Fibroblast of villous mesenchyme (primary cell): ENCODE measurements at places on chromosomes 6 and 20.
A peak's percentile ranks its signal among the peaks of the same experiment; 100 is the strongest.

DNA sequence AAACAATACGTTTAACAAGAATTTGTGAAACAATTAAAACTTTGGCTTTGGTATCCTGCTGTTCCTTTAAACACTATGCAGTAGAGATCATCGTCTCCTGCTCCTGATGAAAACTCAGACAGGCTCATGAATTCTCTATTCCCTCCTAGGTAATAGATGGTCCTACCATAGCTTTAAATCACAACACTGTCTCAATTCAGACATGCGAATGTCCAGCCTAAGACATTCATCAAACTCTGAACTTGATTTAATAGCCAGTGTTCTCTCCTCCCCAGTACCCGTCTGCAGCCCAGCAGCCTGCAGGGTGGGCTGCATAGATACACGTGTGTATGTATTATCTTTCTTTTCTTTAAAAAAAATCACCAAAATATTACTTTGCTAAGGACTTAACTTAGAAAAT lies 232.8 kb downstream of the TTLL2 start:
- no peak for DNase-seq

DNA sequence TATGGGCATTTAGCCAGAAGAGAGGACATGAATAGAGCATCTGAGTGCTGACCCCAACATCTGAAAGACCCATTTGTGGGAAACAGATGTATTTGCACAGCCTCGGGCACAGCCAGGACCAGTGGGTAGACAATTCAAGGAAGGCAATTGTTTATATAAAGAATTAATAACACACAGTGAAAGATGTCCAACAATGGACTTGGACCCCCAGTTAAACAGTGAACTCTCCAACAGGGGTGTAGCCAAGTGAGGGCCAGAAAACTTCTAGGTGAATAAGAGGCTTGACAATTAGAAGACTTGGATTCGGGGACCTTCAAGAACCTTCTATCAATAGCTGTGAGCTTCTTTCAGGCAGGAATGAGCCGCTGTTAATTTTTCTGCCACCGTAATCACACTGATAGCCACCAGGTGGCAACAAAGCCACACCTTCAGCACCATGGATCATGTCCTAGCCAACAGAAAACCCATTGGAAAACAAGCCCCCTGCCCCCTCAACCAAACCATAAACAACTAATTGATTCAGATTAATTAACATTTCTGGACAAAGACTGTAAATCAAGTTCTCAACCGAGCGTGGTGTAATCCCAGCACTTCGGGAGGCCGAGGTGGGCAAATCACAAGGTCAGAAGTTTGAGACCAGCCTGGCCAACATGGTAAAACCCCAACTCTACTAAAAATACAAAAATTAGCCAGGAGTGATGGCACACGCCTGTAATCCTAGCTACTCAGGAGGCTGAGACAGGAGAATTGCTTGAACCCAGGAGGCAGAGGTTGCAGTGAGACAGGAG lies 8.8 kb upstream of the SRSF6 start:
- peak; percentile 42 for DNase-seq

GRCh38 chr6:87473419-87473903 lies 687 bp downstream of the SLC35A1 start:
- peak; percentile 48 for DNase-seq

DNA sequence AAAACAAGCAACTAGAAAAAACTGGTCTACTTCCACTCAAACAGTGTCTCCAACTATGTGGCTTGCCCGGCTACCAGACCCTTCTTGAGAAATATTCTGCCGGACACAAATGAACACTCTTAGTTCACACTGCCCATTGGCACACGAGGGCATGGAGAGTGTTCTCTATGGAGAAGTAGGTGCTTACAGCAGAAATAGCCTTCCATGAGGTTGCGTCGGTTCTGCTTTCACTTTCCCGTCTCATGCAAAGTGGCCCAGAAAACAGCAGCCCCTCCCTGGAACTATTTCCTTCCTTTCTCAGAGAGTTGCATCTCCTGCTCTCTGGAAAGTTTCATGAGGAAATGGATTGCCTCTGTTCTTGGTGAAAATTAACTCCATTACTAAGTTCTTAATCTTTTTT lies 9.5 kb upstream of the HLA-DOA start:
- DNase-seq = peak; percentile 76

- no peak for DNase-seq
Observed at GRCh38 chr20:34574426-34574825, 15.9 kb downstream of the MAP1LC3A start.

- peak; percentile 90 for DNase-seq
Observed at GRCh38 chr6:170048615-170049256, 242.1 kb downstream of the DLL1 start.

GRCh38 chr6:159633196-159633595 lies 59.8 kb downstream of the SOD2 start:
- peak; percentile 29 for DNase-seq

DNA sequence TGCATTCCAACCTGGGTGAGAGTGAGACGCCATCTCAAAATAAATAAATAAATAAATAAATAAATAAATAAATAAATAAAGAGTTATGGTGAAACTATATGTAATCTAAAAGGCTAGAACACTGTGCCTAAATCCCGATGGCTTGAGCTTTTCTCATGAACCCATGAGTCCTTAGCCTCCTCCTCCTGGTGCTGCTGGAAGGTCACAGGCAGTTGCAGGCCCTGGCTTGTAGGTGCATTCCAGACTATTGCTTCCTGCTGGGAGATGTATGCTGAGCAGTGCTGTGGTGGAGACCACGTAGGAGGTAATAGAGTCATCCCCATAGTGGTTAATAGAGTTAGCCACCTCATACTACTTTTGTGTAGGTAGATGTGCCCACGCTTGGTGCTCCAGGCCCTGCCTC lies 12.5 kb downstream of the PTK7 start:
- no peak for DNase-seq

GRCh38 chr6:158122048-158122447 lies 46.0 kb downstream of the SERAC1 start:
- no peak for DNase-seq

DNA sequence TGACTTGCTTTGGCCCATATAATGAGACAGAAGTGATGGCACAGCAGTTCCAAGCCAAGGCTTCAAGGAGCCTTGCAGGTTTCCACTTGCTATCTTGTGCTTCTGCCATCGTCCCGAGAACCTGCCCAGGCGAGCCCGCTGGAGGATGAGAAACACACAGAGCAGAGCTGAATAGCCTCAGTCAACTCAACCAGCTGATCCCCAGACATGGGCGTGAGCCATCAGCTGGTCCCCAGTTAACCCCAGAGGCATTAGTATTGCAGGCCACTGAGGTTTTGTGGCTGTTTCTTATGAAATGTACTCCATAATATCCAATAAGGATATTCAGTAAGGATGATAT lies 81.7 kb upstream of the SHLD1 start:
- DNase-seq = no peak

DNA sequence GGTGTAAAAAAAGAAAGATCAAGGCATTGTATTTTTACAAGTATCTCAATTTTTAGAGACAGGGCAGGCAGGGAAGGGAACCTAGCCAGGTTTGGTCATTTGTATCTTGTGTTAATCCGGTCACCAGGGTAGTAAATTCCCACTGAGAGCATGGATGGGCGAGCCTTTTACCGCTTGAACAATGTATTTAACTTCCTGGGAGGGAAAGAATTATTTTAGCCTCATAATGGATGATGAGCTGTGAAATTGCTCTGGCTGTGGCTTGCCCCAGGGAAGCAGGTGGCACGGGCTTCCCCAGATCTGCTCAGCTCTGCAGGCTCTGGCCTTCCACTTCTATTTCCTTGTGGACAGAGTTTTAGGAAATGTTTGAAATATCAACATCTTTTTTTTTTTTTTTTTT lies 72.9 kb downstream of the TOX2 start:
- DNase-seq = no peak

- no peak for DNase-seq
Observed at GRCh38 chr6:165109011-165109410, 200.4 kb downstream of the C6orf118 start.

GRCh38 chr6:26597821-26598220 lies 1.1 kb downstream of the ABT1 start:
- no peak for DNase-seq

DNA sequence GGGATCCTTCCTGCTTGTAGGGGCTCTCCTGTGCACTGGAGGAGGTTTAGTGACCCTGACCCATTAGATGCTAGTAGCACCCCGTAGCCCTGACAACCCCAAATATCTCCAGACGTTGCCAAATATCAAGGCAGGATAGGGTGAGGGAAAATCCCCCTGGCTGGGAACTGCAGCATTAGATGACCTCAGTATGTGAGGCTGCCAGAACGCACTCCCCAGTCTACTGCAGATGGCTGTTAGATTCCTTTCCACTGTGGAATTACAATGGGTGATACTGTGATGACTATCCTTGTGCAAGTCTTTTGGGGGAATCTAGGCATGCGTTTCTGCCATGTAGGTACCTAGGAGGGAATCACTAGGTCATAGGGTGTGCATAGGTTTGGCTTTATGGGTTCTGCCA lies 226.3 kb upstream of the KCNG1 start:
- no peak for DNase-seq

GRCh38 chr20:6029538-6029937 lies 24.3 kb downstream of the LRRN4 start:
- DNase-seq = peak; percentile 59

DNA sequence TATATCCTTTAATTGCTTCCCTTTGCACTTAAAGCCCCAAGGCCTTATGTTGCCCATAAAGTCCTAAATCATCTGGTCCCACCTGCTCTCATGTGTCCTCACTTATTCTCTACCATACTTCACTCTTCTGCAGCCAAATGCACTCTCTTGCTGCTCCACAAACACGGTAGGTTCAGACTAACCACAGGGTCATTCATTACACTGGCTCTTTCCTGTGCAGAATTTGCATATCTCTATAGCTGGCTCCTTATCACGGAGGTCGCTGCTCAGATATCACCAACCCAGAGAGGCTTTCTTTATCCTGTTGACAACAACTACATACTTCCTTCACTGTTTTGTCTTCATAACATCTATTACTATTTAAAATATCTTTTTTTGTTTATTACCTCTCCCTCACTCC lies 86.8 kb downstream of the MOXD1 start:
- no peak for DNase-seq

- no peak for DNase-seq
Observed at GRCh38 chr6:162736961-162737360, 9.2 kb downstream of the PACRG start.
